ENCODE measurements at places on chromosomes 16 and 17. TPM values are rescaled to one million over a fixed set of nuclear protein-coding genes. Genes with fewer than 3 reads are reported as not detected.

GRCh38 chr17:77856551-77857305 lies 101.8 kb upstream of the TNRC6C start:
- H3K4me1 ChIP-seq = peaks cover 10% of the 10 kb centered on the region
- H3K36me3 ChIP-seq = no peaks in the 10 kb centered on the region
- no peak overlapping the region for H3K4me3 ChIP-seq
- DNase-seq = no peak
- H3K27me3 ChIP-seq = peaks cover 8% of the 10 kb centered on the region
- H3K27ac ChIP-seq = no peak overlapping the region

DNA sequence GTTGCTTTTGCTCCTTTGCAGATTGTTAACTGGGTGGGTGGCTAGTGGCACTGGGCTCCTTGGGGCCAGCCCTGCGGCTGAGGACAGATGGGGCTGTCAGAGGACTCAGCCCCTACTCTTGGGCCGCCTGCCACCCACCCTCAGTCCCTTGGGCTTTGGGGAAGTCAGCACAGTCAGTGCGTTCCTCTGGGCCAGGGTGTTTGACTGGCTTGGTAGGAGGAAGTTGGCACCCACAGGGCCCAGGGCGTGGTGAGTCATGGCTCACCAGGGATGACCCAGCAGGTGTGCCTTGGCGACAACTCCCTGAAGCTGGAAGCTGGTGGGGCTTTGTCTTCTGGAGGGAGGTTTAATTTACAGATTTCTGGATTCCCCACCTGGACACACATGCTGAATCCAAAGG lies 32.4 kb downstream of the HAPSTR1 start:
- peaks cover 64% of the 10 kb centered on the region for H3K4me1 ChIP-seq
- no peak overlapping the region for H3K27ac ChIP-seq
- peaks cover 27% of the 10 kb centered on the region for H3K36me3 ChIP-seq
- no peaks in the 10 kb centered on the region for H3K27me3 ChIP-seq
- DNase-seq = peak; percentile 39
- no peak overlapping the region for H3K4me3 ChIP-seq

DNA sequence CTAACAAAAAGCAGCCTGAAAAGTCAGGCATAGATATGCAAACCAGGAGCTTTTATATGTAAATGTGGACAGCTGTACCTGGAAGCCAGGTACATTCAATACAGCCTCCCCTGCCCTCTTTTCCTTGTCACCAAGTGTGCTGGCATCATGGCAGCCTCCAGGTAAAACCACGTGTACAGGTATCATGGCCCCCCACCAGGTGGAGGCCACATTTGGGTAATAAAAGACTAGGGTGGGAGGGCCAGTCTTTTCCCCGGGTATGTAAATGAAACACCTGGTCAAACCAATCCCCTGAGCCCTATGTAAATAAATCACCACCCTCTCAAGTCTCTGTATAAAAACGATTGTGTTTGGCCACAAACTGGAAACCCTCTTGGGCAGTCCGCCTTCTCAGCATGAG lies 226.4 kb upstream of the GOT2 start:
- H3K4me1 ChIP-seq = no peaks in the 10 kb centered on the region
- H3K27me3 ChIP-seq = no peaks in the 10 kb centered on the region
- no peak for DNase-seq
- no peak overlapping the region for H3K27ac ChIP-seq
- H3K4me3 ChIP-seq = no peak overlapping the region

GRCh38 chr17:82868715-82869131 lies 28.9 kb upstream of the ZNF750 start:
- H3K4me3 ChIP-seq = no peak overlapping the region
- peaks cover 11% of the 10 kb centered on the region for H3K36me3 ChIP-seq
- no peaks in the 10 kb centered on the region for H3K27me3 ChIP-seq
- peaks cover 42% of the 10 kb centered on the region for H3K4me1 ChIP-seq

GRCh38 chr17:17959520-17960361 lies 12.5 kb downstream of the TOM1L2 start:
- peak; percentile 57 for DNase-seq
- peak overlapping the region; percentile 98 for H3K27ac ChIP-seq
- peaks cover 17% of the 10 kb centered on the region for H3K36me3 ChIP-seq
- peak overlapping the region; percentile 74 for H3K4me3 ChIP-seq
- no peaks in the 10 kb centered on the region for H3K27me3 ChIP-seq

DNA sequence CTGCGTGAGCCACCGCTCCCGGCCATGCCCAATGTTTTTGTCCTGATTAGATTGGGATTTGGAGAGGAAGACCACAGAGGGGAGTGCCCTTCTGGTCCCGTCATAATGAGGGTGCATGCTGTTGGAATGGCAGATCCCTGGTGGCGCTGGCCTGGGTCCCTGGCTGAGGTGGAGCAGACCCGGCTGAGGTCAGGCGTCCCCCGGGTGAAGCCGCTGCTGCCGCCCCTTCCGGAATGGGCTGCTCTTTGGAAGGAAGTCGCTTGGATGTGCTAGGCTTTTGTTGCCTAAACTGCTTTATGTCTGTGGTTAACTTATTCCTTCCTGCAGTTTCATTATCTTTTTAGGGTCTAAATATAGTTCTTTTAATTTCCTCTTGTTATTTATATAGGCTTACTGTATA lies 120.3 kb upstream of the CHMP6 start:
- DNase-seq = peak; percentile 58
- peak overlapping the region; percentile 78 for H3K27ac ChIP-seq
- peaks cover 37% of the 10 kb centered on the region for H3K36me3 ChIP-seq
- peaks cover 83% of the 10 kb centered on the region for H3K4me1 ChIP-seq
- no peaks in the 10 kb centered on the region for H3K27me3 ChIP-seq
- peak overlapping the region; percentile 15 for H3K4me3 ChIP-seq

- no peaks in the 10 kb centered on the region for H3K36me3 ChIP-seq
- no peak for DNase-seq
- no peak overlapping the region for H3K4me3 ChIP-seq
- peaks cover 23% of the 10 kb centered on the region for H3K27me3 ChIP-seq
Measured at GRCh38 chr17:55635253-55635914, 87.3 kb downstream of the TMEM100 start.

DNA sequence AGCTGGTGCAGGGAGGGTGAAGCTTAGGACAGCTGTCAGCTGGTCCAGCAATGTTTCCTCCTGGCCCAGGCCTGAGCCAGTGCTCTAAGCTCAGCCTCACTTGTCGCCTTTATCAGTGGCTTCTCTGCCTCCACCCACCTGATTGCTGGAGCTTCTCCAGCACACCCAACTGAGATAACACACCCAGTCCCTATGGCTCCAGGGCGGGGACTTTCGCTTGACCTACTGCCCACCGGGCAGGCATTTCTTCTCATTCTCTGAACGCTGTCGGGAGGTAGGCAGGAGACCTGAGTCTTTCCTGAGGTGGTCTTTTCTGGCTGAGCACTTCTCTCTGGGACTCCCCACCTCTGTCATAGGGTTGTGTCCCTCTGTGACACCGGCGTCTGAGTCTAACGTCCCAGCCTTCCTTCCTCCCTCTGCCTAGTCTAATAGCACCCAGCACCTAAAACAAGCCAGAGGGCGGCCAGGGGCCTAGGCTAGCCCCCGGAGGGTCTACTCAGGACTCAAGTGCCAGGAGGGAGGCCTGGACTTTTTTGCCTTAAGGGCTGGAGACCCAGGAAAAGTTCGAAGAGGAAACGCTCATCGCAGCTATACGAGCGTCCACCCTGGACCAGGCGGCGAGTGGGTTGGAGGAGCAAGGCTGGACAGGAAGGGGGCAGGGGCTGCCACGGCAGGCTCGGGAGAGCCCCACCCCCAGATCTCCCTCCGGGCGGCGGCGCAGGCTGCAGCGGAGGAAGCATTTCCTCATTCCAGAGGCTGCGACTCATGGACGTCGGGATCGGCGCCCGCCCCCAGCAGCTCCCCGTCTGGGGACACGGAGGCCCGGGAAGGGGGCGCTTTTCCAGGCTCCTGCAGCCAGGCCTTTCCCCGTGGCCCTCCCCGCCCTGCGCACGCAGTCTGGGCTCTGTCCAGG lies 756 bp downstream of the TAX1BP3 start:
- peak overlapping the region; percentile 52 for H3K27ac ChIP-seq
- no peaks in the 10 kb centered on the region for H3K27me3 ChIP-seq
- peaks cover 24% of the 10 kb centered on the region for H3K4me1 ChIP-seq
- no peak for DNase-seq

GRCh38 chr16:64445245-64445644 lies 676.6 kb downstream of the CDH11 start:
- no peaks in the 10 kb centered on the region for H3K4me1 ChIP-seq
- H3K4me3 ChIP-seq = no peak overlapping the region
- DNase-seq = no peak
- H3K27ac ChIP-seq = no peak overlapping the region
- H3K27me3 ChIP-seq = no peaks in the 10 kb centered on the region

DNA sequence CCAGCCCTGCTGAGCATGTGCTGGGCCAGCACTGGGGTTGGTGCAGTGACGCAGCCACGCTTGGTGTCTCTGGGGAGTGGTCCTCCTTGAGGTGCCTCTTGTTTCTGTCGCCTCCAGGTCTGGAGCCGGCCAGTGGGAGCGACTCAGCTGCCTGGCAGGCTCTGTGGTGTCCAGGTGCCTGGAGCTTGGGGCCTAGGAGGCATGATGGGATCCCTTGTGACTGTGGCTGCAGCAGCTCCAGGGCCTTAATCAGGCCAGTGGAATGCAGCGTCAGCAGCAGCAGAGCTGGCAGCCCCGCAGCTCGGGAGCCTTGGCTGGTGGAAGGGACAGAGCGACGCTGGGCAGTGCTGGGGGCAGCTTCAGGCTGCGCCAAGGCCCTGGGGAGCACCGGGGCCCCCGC lies 74.7 kb upstream of the CIBAR2 start:
- H3K27ac ChIP-seq = no peak overlapping the region
- no peaks in the 10 kb centered on the region for H3K36me3 ChIP-seq
- H3K4me1 ChIP-seq = no peaks in the 10 kb centered on the region
- H3K27me3 ChIP-seq = peaks cover 9% of the 10 kb centered on the region
- H3K4me3 ChIP-seq = no peak overlapping the region

GRCh38 chr16:83721676-83722075 lies 86.1 kb upstream of the HSBP1 start:
- H3K27ac ChIP-seq = no peak overlapping the region
- H3K4me3 ChIP-seq = no peak overlapping the region
- H3K4me1 ChIP-seq = peaks cover 3% of the 10 kb centered on the region
- no peaks in the 10 kb centered on the region for H3K27me3 ChIP-seq
- DNase-seq = no peak

- DNase-seq = no peak
- no peaks in the 10 kb centered on the region for H3K27me3 ChIP-seq
- peaks cover 51% of the 10 kb centered on the region for H3K36me3 ChIP-seq
- H3K4me1 ChIP-seq = peaks cover 30% of the 10 kb centered on the region
- no peak overlapping the region for H3K27ac ChIP-seq
Measured at GRCh38 chr17:48177816-48178215, 70.2 kb downstream of the SNX11 start.

DNA sequence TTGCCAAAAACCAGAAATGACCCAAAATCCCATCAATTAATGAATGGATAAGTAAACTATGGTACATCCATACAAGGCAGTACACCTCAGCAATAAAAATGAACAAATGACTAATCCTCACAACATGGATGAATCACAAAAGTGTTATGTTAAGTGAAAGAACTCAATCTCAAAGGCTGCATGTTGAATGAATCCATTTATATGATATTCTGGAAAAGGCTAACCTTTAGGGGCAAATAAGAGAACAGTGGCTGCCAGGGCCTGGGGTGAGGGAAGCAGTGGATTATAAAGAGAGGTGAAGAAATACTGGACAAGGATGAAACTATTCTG lies 46.1 kb upstream of the MSI2 start:
- peaks cover 31% of the 10 kb centered on the region for H3K27me3 ChIP-seq
- H3K4me3 ChIP-seq = no peak overlapping the region
- no peaks in the 10 kb centered on the region for H3K36me3 ChIP-seq
- no peaks in the 10 kb centered on the region for H3K4me1 ChIP-seq
- no peak overlapping the region for H3K27ac ChIP-seq

- H3K4me3 ChIP-seq = no peak overlapping the region
- H3K36me3 ChIP-seq = peaks cover 13% of the 10 kb centered on the region
- DNase-seq = no peak
- no peak overlapping the region for H3K27ac ChIP-seq
- no peaks in the 10 kb centered on the region for H3K27me3 ChIP-seq
Measured at GRCh38 chr16:21634216-21634615, 18.2 kb downstream of the IGSF6 start.

DNA sequence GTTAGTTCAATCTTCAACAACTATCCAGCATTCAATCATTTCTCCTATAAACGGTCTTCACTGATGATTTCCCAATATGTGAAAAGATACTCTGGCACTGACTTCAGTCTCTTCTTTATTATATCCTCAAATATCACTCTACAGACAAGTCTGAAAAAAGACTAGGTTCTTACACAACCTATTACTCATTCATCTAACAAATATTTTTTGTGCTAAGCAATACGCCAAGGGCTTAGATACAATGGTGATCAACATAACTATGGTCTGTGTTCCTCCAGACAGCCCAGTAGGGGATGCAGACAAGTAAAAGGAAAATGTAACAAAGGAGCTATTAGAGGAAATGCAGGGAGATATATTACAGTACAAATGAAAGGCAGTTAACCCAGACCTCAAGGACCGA lies 63.9 kb downstream of the MYO1D start:
- H3K4me1 ChIP-seq = peaks cover 27% of the 10 kb centered on the region
- no peak for DNase-seq
- no peak overlapping the region for H3K4me3 ChIP-seq
- H3K36me3 ChIP-seq = peaks cover 3% of the 10 kb centered on the region
- no peak overlapping the region for H3K27ac ChIP-seq

GRCh38 chr17:627051-627450 lies 87.6 kb downstream of the VPS53 start:
- no peak overlapping the region for H3K27ac ChIP-seq
- no peak for DNase-seq
- peaks cover 35% of the 10 kb centered on the region for H3K36me3 ChIP-seq
- H3K4me1 ChIP-seq = peaks cover 11% of the 10 kb centered on the region
- no peaks in the 10 kb centered on the region for H3K27me3 ChIP-seq

BIRC5 gene
- 93.0 TPM for total RNA-seq

TM4SF5 gene
- not detected for total RNA-seq

HEATR3 gene
- 24.3 TPM for total RNA-seq

TEKT5 gene
- total RNA-seq = not detected

TBX2 gene
- total RNA-seq = not detected

TUBB3 gene
- total RNA-seq = 3.6 TPM

WNK4 gene
- total RNA-seq = 0.59 TPM

RASD1 gene
- total RNA-seq = 2.2 TPM

CD68 gene
- 10.0 TPM for total RNA-seq

KRTAP4-6 gene
- total RNA-seq = not detected

ADGRG1 gene
- total RNA-seq = 19.9 TPM

CTRL gene
- total RNA-seq = 5.0 TPM

C17orf78 gene
- total RNA-seq = not detected

MAPT gene
- total RNA-seq = not detected
